Heart left ventricle (tissue), 16 donors: ENCODE measurements at places on chromosomes 11 and 22. TPM values are rescaled to one million over a fixed set of nuclear protein-coding genes. Genes with fewer than 3 reads are reported as not detected.

GRCh38 chr11:70005107-70005818, 72.9 kb upstream of the ANO1 start:
- DNase-seq, result no peak

GRCh38 chr11:8760896-8761295, 78.3 kb downstream of the RPL27A start:
- DNase-seq, result no peak

Gene CYTH4
- total RNA-seq, result 4.4 TPM

Gene TUBA8
- total RNA-seq, result 56.3 TPM

- DNase-seq, result peak; percentile 13
Observed at GRCh38 chr11:90446207-90446606, 223.4 kb upstream of the CHORDC1 start.

Gene DLG2
- total RNA-seq, result 10.1 TPM

DNA sequence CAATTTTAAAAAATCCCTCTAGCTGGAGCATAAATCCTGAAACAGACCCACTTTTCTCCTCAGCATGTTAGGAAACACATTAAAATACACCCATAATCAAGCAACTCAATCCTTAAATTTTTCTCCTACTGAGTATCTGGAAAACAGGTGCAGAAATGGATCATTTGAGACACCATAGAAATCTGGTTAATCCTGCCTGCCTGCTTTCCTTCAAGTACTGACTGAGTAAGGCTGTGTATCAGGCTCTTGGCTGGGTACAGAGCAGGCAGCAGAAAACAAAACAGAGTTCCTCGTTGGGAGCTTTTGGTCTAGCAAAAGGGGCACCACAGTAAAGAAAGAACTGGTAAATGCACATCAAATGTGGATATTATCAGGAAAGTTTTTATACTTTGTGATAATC, 1.9 kb downstream of the KCNQ1OT1 start:
- no peak for DNase-seq

- DNase-seq, result no peak
Observed at GRCh38 chr11:83599066-83599465, 312.9 kb upstream of the CCDC90B start.
